Progenitor cell of endocrine pancreas (in vitro differentiated cells): ENCODE measurements at places on chromosomes 5 and 9. TPM values are rescaled to one million over a fixed set of nuclear protein-coding genes. Genes with fewer than 3 reads are reported as not detected.

DNA sequence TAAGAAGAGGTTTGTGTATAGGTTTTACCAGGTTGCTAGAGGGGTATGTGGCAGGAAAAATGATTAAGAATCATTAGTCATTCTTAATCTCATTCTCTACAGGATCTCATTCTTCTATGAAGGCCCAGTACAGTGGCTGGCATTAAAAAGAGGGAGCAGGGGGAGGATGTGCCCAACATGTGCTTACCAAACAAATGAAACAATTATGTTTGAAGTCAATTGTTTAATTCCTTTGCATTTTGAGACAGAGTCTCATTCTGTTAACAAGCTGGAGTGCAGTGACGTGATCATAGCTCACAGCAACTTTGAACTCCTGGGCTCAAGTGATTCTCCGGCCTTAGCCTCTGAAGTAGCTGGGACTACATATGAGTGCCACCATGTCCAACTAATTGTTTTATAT is 23.0 kb downstream of the FNIP1 start:
- peaks cover 3% of the 10 kb centered on the region for H3K36me3 ChIP-seq
- H3K4me3 ChIP-seq: no peak overlapping the region
- no peaks in the 10 kb centered on the region for H3K27me3 ChIP-seq
- no peak overlapping the region for H3K27ac ChIP-seq

Gene ABLIM3
- 0.27 and 0.48 TPM in 2 replicates for total RNA-seq

DNA sequence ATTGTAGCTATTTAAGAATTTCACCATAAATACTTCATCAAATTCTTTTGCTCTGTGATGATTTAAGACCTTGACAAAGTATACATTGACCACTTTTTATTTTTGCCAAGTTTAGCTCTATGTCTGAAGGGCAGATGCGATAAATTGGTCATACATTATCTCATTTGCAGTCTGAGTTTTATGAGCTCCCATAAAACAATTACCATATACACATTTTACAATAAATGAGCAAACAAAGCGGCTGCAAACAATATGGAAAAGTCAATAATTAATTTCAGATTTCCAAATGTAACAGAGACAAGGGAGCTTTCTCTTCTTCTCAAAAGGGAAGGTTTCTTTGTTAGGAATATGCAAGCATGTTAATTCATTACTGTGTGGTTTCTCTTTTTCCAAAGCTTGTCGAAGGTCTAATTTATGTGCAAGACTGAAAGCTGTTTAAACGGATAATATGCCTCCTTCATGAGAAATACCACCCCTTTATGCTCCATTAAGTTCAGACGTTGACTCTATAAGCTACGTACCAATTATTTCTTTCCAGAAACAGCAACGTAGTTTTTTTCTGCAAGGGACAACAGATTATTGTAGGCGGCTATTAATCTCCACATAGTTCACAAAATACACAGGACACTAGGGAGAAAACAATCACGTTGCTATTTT is 7.0 kb upstream of the IZUMO3 start:
- no peaks in the 10 kb centered on the region for H3K4me1 ChIP-seq
- no peak for DNase-seq
- no peak overlapping the region for H3K27ac ChIP-seq
- H3K27me3 ChIP-seq: no peaks in the 10 kb centered on the region

Gene AJM1
- 5.1 and 5.8 TPM in 2 replicates for total RNA-seq

GRCh38 chr5:31362931-31363568 is 168.8 kb downstream of the DROSHA start:
- DNase-seq: no peak
- no peak overlapping the region for H3K4me3 ChIP-seq
- no peaks in the 10 kb centered on the region for H3K4me1 ChIP-seq
- H3K36me3 ChIP-seq: no peaks in the 10 kb centered on the region
- no peaks in the 10 kb centered on the region for H3K27me3 ChIP-seq

- no peak overlapping the region for H3K27ac ChIP-seq
- no peak overlapping the region for H3K4me3 ChIP-seq
- H3K36me3 ChIP-seq: no peaks in the 10 kb centered on the region
- no peak for DNase-seq
- peaks cover 9% of the 10 kb centered on the region for H3K4me1 ChIP-seq
These were observed 7.8 kb upstream of the ALDOB start for GRCh38 chr9:101443364-101443771.
